ENCODE measurements at places on chromosomes 12 and 14.

GRCh38 chr14:75615200-75615599, 36.8 kb downstream of the FLVCR2 start:
- DNase-seq = no peak

DNA sequence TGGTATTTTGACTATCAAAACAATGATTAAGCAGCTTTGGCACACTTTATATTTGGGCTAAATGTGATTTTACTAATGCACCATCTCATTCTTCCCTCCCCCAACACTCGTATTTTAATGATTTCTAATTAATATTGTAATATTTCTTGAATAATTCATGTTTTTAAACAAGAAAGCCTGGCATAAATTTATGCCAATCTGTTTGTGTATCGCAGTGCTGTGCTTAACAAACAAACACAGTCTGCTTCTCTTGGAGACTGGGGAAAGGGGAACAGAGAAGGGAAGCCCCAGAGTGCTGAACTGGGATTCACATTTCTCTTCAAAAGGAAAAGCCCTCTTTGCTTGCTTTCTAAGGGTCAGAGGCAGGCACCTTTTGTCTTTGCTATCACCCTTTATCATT, 496.9 kb upstream of the STXBP6 start:
- DNase-seq = no peak

DNA sequence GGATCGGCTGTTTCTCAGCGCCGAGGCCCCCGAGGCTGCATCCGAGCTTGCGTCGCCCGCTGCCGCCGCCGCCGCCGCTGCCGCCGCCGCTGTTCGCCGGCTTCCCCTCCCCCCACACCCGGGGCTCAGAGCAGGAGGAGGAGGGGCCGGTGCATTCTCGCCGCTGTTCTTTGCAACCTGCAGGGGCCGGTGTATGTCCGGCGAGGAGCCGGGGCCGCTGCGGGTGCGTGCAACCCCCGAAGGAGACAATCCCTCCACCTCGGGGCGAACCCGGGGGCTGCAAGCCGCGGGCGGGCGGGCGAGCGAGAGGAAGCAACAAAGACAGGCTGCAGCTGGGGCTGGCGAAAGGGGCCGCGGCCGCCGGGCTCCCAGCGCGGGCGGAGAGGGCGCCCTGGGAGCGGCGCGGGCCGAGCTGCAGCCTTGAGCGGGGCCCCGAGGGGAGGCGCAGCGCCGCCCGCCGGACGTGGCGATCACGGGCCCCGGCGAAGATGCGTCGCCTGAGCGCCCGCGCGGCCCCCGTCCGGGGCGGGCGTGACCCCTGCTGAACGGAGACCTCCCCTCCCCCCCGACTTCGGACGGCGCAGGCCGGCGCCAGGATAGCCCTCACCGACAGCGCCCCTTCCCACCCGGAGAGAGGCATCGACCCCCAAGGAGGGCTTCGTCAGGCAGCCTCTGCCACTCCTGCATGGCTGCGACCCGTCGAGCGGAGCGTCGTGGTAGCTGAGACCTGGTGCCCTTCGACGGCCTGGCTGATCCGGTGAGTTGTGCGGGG, 702 bp downstream of the FAM222A start:
- DNase-seq = peak; percentile 51

DNA sequence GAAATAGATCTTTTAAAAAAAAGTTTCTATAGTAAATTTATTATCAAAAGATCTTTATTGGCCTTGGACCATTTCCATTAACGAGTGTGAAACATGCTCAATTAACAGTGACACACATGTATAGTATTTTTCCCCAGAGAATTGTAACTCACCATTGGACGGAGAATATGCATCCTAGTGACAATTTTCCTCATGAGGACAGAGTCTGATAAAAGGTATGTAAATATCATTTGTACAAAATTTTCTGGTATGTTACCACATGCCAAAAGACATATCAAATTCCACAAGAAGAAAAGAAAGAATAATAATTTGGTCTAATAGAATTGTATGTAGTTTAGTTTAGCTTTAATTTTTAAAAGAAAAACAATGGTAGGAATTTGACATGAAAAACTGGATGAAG, 1096.0 kb upstream of the FLRT2 start:
- DNase-seq = no peak

DNA sequence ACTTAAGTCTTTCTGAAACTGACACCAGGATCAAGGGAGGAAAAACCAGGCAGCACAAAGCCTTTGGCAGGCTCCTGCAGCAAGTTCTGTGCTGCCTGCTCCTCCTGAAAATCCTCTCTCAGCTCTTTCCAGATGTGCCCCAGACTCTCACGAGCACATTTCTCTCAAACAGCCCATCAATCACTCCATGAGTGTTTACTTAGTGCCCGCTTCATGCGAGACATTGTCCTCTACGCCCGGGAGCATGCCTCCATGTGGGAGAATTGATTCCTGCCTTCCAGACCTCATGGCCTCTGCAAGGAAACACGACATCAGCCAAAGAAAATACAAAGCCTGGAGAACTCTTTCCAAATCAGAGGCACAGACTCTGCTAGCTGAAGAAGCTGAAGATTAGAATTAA, 46.5 kb upstream of the TSPAN11 start:
- DNase-seq = no peak

- peak; percentile 69 for DNase-seq
Measured at GRCh38 chr12:120394483-120395367, 25.8 kb upstream of the MSI1 start.

- DNase-seq = no peak
Measured at GRCh38 chr12:16763901-16764300, 157.9 kb upstream of the LMO3 start.

- DNase-seq = no peak
Measured at GRCh38 chr12:34606749-34607519, 584.6 kb downstream of the ALG10 start.

Measured in kidney tubule cell (primary cell).